Activated naive CD4-positive, alpha-beta T cell treated with anti-CD3 and anti-CD28 coated beads, Interleukin-2, amount 50 U/mL, for 72 hours (primary cell): ENCODE measurements at places on chromosomes 5 and 9. TPM values are rescaled to one million over a fixed set of nuclear protein-coding genes. Genes with fewer than 3 reads are reported as not detected.

DNA sequence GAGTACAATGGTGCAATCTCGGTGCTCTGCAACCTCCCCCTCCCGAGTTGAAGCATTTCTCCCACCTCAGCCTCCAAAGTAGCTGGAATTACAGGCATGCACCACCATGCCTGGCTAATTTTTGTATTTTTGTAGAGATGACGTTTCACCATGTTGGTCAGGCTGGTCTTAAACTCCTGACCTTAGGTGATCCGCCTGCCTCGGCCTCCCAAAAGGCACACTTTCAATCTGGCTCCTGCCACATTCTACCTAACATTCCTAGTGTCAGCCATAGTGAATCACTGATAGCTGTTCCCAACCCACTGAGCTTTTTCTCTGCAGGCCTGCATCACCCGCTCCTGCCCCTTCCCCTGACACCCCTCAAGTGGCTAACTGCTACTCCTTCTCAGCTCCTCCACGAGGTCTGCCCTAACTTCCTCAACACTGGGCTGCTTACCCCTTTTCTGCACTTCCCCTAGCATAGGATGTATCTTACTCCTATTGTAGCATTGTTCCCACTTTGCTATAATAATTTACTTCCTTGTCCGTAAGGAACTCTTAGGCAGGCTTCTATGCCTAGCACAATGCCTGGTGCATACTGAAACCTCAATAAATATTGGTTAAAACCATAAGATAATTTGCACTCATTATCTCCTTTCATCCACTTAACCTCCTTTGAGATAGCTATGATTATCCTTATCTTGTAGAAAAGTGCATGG lies 42.0 kb upstream of the LIFR start:
- DNase-seq, result no peak

DNA sequence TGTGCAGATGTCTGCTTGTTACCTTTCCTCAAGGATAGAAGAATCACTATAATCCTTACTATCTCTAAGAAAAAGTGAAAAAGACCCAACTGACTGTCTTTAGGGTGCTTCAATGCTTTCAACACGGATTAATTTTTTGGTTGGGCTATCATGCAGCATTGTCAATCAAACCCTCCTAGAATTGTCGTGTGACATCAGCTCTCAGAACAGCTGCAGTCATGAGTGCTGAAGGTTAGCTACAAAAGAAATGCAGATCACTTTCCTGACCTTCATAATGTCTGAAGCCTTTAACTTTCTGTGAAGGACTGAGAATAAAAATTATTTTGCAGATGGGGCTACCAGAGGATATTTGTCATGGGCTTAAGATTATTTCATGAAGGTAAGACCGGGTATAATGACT lies 107.9 kb upstream of the EFNA5 start:
- no peak for DNase-seq

DNA sequence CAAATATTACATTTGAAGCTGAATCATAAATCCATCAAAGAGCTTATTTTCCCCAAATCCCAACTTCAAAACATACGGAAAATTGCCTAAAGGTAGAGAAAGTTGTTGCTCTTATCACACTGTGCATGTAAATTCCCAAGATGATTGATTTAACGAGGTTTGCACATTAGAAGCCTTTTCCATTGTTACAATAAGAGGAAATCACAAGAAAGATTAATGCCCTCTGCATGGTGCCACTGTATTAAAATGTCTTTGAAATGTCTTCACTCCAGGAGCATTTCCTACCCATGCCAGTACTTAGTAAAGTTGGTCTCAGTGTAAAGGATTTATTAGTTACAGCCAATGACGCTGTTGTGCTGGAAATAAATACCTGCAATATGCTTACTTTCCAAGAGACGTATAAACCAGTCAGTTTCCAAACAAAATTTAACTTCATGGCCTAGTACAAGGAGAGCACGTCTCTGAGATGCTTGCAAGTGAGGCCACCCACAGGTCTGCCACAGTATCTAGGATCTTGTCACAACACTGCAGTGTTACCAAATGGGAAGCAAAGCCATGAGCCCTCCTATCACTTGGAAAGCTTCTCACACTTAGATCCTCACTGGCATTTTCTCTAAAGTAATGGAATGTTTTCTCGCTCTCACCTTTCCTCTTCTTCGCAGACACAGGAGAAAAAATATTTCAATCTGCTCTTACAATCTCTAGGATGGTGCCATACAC lies 112.4 kb downstream of the CETN3 start:
- no peak for DNase-seq

GRCh38 chr9:89278551-89278950 lies 32.4 kb upstream of the CKS2 start:
- DNase-seq, result no peak

GRCh38 chr5:54904425-54904824 lies 81.0 kb downstream of the ESM1 start:
- no peak for DNase-seq

GRCh38 chr5:122996091-122996490 lies 40.4 kb downstream of the PPIC start:
- DNase-seq, result no peak

DNA sequence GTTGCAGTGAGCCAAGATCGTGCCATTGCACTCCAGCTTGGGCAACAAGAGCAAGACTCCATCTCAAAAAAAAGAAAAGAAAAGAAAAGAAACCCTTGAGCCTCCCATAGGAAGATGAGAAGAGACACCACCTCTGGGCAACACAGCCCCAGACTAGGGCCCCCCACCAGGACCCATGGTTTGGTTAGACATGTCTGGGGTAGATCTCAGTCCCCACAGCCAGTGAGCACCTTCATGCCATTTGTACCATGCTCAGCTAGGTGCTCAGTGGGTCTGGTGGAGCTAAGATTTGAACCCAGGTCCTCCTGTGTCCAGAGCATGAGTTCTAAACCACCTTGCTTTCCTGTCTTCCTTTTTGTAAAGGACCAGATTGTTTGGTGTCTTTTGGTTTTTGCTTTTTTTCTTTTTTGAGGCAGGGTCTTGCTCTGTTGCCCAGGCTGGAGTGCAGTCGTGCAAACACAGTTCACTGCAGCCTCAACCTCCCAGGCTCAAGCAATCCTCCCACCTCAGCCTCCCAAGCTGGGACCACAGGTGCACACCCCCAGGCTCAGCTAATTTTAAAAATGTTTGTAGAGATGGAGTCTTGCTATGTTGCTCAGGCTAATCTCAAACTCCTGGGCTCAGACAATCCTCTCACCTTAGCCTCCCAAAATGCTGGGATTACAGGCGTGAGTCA lies 11.7 kb downstream of the OLFML2A start:
- no peak for DNase-seq

- DNase-seq, result no peak
Measured at GRCh38 chr5:61732369-61732768, 400.3 kb downstream of the ZSWIM6 start.

GRCh38 chr5:17907094-17907493 lies 272.8 kb downstream of the TAF11L14 start:
- no peak for DNase-seq

GRCh38 chr9:125887172-125887571 lies 140.0 kb downstream of the PBX3 start:
- no peak for DNase-seq

DNA sequence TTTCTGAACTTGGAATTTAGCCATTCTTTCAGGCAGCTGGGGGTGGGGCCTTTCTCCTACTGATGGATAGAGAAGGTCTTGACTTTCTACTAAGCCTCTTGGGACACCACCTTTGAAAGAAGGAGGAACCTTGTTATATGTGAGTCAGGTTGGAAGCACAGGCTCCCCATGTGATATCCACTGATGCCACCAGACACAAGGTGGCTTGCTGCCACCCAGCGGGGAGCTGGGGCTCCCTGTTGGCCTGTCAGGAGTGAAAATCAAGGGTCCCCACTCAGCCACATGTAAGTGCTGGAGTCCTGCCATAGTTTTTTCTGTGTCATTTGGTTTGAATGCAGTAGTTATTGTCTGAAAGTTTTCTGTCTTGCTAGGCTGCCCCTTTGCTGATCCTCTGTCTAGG lies 252.4 kb upstream of the NFIL3 start:
- no peak for DNase-seq

DNA sequence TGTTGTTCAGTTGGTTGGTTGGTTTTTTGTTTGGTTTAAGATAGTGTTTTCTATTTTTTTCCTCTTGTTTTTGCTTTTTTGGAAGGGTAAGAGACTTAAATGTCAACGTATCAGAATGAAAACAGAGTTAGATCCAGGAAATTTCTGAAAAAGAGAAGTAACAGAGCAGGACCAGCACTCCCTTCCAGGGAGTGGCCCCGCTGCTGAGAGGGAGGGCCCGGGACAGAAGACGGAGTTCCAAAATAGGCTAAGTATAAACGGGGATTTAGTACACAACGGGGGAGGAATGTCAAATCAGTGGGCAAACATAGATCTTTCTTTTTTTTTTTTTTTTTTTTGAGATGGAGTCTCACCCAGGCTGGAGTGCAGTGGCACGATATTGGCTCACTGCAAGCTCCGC lies 92.7 kb upstream of the RUFY1 start:
- no peak for DNase-seq

DNA sequence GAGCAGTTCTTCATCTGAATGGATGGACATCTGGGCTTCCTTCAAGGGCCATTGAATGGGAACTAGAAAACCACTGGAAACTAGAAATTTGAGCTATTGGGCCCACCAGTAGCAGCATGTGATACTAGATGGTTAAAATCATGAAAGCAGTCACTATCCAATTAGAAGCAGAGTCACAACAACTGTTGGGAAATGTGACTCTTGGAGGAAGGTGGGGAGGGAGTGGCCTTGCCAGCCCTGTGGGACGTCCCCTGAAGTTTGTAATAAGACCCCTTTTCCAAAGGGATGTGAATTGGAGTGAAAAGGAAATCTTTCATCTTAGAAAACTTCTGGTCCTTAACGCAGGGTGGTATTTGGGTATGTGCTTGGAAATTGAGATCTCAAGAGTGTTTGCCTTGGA lies 5.6 kb downstream of the RAB24 start:
- DNase-seq, result no peak

GRCh38 chr9:77447646-77448045 lies 200.5 kb downstream of the GNA14 start:
- DNase-seq, result no peak

- DNase-seq, result no peak
Measured at GRCh38 chr5:117094114-117094815, 519.6 kb upstream of the SEMA6A start.

DNA sequence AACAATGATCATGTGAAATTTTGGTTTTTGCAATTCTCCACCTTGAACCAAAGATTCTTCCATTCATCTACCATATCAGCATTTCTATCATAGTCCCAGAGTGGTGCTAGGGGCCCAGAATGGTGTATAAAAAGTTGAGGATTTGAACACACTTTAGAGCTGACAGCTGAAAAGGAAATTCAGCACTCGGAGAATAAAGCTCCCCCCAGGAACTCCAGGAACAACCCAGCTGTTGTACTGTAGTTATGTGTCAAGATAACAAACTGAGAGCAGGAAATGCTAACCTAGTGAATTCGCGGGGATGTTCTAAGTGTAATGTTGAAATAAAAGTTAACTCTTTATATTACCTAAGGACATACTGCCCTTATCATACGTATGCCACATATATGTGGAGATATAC lies 216.7 kb downstream of the NFIB start:
- no peak for DNase-seq

- DNase-seq, result peak; percentile 43
Measured at GRCh38 chr5:79962575-79963222, 28.4 kb downstream of the MTX3 start.

- peak; percentile 91 for DNase-seq
Measured at GRCh38 chr9:121550569-121551512, 51.2 kb upstream of the GGTA1 start.

DNA sequence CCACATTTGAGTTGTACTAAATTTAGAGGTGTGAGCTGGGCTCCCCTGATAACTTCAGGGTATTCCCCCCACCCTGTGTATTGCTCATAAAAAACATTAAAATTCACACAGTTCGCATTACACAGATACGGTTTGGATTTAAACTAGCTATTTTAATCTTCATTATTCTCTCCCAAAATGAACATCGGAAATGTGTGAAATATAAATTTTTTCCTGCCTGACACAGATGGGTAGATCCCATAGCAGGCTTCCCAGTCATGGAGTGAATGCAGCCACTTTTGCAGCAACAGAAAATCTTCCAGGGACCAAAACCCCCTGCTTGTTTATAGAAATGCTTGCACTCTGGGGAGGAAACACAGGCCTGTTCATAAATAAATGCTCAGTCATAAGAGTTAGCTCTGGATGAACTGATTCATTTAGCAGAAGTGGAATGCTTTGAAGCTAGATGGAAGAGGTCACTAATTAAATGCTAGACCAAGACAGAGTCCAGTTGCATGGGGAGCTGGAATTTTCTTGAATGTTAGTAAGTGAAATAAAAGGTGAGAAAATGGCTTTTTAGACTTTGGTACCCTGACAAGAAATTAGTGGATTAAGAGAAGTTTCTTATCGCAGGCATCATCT lies 115.6 kb downstream of the PDE8B start:
- DNase-seq, result no peak

- no peak for DNase-seq
Measured at GRCh38 chr5:140073296-140073695, 30.2 kb upstream of the NRG2 start.

GRCh38 chr5:112013660-112014059 lies 256.7 kb upstream of the NREP start:
- DNase-seq, result no peak

DNA sequence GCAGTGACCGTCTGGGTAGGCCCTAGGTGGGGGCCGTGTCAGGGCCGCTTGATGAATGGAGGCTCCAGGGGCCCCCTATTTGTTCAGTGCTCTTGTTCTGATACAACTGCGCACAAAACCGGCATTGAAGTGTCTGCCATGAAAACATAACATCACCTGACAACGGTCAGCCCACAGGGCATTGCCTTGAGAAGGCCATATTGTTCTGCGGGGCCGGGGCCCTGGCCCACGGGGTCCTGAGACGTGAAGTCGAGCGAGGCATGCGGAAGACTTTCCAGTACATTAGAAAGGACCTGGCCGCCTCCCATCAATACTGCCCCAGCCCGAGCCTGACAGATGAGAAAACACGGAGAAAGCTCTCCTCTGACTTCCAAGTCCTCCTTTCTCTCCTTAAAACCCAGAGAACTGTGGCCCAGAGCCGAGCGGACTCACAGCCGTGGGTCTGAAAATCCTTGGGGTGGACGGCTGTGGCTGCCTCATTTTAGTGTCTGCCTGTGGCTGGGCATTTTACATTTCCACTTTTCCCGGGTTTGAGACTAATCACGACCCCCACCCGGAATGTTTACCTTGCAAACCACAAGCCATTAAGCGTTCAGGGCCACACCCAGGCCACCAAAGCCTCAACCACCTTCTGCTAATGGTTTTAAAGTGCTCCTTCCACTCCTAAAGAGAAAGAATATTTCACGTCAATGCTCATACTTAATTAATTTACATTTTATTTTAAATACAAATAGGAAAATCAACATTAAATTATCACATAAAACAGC lies 391.0 kb upstream of the IRX2 start:
- DNase-seq, result no peak

The NUTM2G gene
- total RNA-seq, result not detected

The SLU7 gene
- total RNA-seq, result 36.5 TPM

The C9orf153 gene
- total RNA-seq, result 0.39 TPM

The RFESD gene
- total RNA-seq, result 7.8 TPM

The SH2D3C gene
- 39.5 TPM for total RNA-seq

The INSL6 gene
- not detected for total RNA-seq

The MORN5 gene
- not detected for total RNA-seq

The ARL10 gene
- 19.1 TPM for total RNA-seq

The PITX1 gene
- total RNA-seq, result 0.62 TPM

The MARVELD2 gene
- 0.39 TPM for total RNA-seq

The BTNL3 gene
- total RNA-seq, result not detected

The OR1L4 gene
- not detected for total RNA-seq
